ENCODE measurements at places on chromosomes 4 and X.

GRCh38 chrX:11867610-11868345, 109.7 kb downstream of the MSL3 start:
- DNase-seq = no peak

DNA sequence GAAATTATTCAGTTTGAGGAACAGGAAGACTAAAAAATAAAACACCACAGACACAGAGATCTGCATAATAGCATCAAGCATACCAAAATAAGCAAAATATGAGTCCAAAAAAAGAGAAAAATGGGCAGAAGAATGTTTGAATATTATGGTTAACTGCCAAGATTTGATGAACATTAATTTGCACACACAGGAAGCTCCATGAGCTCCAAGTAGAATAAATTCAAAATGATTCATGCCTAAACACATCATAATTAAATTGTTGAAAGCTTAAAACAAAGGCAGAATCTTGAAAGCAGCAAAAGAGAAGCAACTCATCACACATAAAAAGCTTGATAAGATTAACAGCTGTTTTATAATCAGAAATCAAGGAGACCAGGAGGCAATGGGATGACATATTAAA, 156.6 kb upstream of the ARSJ start:
- no peak for DNase-seq

- DNase-seq = no peak
Observed at GRCh38 chr4:57064811-57065711, 45.1 kb downstream of the IGFBP7 start.

GRCh38 chr4:140099983-140100382, 54.0 kb downstream of the MAML3 start:
- DNase-seq = no peak

- no peak for DNase-seq
Observed at GRCh38 chr4:77010841-77011354, 61.3 kb downstream of the SEPTIN11 start.

GRCh38 chrX:97416461-97416860, 532.8 kb downstream of the RPA4 start:
- no peak for DNase-seq

DNA sequence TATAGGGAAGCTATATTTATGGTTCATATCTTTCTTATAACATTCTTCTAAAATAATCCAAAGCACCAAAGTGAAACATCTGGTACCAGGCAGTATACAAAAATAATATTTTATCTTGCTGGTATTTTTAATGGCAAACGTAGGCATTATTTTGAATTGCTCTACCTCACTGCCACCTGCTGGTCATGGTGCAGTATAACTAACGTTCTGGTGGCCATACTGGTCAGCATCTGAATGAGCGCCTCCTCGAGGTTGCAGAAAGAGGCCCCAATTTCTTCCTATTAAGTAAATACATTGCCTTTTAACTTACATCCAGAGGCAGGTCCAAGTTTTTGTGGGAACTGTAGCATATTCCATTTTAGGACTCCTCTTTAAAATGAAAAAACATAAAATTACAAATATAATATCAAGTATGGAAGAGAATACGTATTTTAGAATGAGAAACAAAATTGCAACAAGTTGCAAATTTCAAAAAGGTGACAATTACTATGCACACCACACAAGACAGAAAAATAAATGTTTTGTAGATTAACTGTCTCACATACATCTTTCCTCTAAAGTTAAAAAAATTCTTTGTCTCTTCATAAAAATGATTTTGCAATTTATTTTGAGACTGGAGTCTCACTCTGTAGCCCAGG, 22.9 kb upstream of the CWH43 start:
- peak; percentile 51 for DNase-seq

- DNase-seq = no peak
Observed at GRCh38 chr4:132770776-132771175, 378.3 kb upstream of the PCDH10 start.

DNA sequence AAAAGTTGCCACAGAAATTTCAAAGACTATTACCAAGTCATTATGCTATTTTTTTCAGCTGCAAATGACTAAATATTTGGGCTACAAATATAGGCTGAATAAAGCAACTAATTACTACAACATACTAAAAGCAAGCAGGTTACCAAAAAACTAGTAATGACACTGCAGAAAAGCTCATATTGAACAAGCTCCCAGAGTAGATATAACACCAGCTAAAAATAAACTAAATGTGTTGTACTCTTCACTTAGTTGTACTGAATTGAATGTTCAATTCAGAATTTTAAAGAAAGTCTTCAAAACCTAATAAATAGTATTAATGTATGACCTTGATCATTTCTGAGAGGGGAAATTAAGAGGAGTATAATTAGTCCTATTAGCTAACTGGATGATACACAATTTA, 12.0 kb downstream of the ATP8A1 start:
- DNase-seq = no peak

DNA sequence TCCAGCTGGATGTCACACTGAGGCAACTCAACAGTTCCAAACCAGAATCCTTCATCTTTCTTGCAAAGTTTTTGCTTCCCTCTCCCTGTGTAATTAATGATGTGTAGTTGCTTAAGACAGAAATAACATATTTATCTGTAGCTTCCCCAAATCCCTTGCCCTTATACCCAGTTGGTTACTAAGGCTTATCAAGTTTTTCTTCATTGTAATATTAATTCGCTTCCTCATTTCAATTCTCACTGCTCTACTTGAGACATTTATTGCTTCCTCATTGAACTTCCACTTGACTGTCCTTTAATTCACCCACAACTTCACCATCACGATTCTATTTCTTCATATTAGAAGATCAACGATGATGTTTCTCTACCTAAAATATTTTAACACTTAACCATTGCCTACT, 386.6 kb upstream of the CPEB2 start:
- DNase-seq = no peak

DNA sequence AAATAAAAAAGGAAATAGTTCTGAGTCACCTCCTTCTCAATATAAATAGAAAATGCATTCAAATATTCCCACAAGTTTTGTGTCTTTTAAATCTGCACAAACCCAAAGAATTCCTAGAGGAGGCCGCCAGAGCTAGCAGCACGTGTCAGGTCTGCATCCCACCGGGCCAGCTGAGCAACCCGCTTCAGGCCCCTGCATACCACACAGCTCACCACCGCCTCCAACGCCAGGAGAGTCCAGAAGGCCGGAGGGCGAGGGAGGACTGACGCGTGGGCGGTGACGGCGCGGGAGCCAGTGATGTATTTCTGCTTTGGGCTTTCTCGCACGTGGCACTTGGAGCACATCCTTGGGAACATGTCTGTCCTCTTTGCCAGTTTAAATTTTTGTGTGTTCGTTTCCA, 61.9 kb upstream of the CLDN34 start:
- DNase-seq = no peak

GRCh38 chrX:15761564-15762191, 23.6 kb downstream of the CA5B start:
- no peak for DNase-seq

GRCh38 chr4:148192526-148192925, 249.7 kb downstream of the NR3C2 start:
- no peak for DNase-seq

DNA sequence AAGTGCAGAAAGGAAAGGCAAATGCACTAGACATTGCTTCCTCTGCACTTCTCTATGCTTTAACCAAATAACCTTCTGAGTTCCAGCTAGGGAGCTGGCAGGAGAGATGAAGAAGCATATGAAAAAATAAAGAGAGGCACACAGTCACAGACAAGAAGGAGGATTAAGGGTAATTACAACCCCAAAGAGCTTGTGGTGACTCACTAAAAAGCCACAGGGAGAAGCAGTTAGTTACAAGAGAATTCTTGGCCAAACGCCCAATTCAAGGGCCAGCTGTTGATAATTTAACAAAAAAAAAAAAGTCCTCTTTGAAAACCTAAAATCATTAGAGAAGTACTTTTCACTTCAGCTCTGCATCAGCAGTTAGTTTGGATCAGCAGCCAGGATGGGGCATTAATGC, 478.0 kb downstream of the KCNIP4 start:
- DNase-seq = no peak

GRCh38 chr4:83581411-83582288, 45.7 kb downstream of the GPAT3 start:
- DNase-seq = no peak

- no peak for DNase-seq
Observed at GRCh38 chr4:128633067-128633466, 176.4 kb upstream of the JADE1 start.

- no peak for DNase-seq
Observed at GRCh38 chr4:41146716-41147506, 67.4 kb downstream of the APBB2 start.

GRCh38 chrX:11172415-11172814, 61.3 kb downstream of the HCCS start:
- no peak for DNase-seq

DNA sequence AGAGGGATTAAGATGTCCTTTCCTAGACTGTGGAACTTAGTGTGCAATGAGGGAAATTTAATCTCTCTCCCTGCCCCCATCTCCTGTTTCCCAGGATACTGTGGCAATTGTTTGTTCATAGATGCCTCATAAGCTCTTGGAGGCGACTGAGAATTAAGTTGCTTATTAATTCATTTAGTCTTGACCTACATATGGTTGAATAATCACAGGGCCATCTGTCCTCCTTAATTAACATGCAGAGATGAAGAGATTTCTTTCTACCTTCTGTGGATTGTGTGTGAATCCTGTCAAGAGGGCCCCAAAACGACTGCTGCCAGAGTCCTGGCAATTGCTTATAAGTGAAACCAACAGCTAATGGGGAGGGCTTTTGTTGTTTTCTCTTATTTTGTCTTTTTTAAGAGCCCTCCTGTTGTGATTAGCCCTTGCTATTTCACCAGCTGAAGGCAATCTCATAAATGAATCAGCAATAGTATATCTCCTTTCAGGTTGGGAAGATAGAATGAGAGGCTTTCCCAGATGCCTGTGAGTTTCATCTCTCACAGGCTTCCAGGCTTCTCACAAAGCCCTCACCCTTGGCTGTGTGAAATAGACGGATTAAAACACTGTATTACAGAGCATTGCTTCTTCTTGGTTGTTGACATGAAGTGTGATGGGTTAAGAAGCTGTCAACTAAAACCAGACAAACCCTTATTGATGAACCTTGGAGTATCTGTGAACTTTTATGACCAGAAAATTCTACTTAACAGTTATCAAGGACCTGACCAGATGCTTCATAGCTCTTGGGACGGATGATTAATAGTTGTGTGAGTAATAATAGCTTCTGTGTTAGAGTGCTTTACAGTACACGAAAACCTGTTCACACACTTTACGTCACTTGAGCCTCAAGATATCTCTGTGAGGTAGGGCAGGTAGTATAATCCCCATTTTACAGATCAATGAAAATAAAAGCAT, 58.5 kb downstream of the PGRMC2 start:
- no peak for DNase-seq

Measured in stimulated activated CD4-positive, alpha-beta T cell treated with anti-CD3 and anti-CD28 coated beads, TNF-alpha, amount 100 ng/mL, for 4 hours (primary cell).